DND-41 (cell line): ENCODE measurements at places on chromosomes 1 and 21.

DNA sequence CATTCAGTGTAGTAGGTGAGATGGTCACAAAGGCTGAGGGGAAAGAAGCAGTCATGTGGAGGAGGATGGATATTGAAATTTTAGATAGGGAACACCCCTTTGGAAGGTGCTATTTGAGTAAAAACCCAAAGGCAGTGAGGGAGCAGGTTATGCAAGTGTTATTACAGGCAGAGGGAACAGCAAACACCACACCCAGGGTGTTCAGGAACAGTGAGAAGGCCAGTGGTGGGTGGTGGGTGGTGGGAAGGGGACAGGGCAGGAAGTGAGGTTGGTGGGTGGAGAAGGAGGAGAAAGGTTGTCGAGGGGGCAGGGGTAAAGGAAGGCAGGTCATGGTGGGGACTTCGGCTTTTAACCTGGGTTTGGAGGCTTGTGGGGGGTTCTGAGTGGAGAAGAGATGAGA is 39.2 kb upstream of the SCMH1 start:
- no peak for DNase-seq

DNA sequence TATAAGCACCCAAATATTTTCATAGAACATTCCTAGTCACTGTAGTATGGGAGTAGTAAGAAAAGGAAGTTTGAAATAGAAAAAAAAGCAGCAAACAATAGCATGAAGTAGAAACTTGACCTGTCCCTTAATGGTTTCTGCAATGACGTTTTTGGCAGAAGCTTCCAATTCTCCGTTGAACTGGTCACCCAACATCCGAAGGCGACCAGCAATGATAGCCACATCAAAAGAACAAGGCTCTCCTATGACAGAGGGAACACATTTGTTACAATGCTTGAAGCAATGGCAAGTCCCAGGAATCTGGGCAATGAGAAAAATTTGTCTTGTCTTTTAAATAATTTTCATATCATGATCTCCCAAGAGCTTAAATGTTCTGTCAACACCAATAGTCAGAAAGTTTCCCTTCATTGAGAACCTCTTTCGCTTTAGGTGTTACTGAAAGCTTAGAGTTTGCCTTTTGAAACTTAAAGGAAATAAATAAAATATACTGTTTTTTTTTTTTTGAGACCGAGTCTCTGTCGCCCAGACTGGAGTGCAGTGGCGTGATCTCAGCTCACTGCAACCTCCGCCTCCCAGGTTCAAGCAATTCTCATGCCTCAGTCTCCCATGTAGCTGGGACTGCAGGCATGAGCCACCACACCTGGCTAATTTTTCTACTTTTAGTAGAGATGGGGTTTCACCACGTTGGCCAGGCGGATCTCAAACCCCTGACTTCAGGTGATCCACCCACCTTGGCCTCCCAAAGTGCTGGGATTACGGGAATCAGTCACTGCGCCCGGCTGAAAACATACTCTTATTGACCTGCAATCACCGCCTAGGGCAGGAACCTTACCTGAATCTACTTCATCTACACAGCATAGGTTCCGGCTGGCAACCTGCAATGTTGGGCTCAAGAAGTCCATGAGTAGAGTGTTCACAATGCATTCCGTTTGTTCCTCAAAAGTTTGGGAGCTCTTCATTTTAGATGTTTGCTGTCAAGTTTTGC is 672 bp downstream of the BCL2L15 start:
- DNase-seq: no peak

- no peak for DNase-seq
Observed at GRCh38 chr1:238582816-238583215, 692.1 kb upstream of the ZP4 start.

- no peak for DNase-seq
Observed at GRCh38 chr1:221880182-221880581, 138.3 kb upstream of the DUSP10 start.

GRCh38 chr1:114235960-114236359 is 82.3 kb upstream of the SYT6 start:
- no peak for DNase-seq

DNA sequence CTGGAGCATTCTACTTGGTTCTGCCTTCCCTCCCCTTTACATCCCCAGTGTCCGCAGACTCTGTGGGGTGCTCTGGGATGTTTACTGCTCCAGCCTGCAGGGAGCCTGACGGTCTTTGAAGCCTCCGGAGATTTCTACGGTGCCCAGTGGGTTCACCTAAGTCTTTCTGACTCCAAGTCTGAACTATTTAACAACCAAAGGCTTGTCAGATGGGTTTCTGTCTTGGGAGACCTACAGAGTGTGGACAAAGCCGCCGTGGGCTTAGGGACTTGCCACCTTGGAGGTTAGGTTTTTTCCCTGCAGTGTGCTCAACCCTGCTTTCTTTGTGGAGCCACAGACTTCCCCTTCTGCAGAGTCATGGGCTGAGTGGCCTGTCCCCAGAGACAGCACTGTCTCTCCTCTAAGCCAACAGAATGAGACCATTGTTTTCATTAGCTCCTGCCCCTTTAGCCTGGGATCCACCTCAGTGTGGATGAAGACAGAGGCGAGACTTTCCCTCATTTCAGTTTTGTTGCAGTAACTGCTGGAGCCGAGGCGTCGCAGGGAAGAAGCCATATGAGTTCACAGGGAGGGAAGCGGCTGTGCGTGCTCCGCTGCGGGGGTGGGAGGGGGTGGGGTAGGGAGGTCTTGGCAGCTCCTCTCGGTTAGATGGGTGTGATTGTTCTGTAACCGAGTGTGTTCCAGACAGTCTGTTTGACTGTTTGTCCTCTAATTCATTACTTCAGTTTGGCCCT is 120.7 kb downstream of the CNIH3 start:
- DNase-seq: no peak

DNA sequence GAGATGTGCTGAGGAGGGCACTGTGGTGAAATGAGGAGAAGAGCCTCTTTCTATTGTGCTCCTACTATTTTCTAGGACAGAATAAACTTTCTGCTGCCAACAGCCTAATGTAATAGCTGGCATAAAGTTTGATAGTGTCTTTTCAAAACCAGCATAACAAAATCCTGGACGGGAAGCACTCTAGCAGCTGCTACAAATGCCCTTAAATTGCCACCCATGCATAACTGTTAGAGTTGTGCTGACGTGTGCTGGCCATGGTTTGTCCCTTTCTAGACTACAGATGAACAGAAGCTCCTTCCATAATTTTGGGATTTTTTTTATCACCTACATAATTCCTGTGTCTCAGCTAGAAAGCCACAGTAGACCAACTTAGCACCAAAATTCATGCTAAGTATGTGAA is 88.5 kb upstream of the DEPDC1 start:
- DNase-seq: no peak

DNA sequence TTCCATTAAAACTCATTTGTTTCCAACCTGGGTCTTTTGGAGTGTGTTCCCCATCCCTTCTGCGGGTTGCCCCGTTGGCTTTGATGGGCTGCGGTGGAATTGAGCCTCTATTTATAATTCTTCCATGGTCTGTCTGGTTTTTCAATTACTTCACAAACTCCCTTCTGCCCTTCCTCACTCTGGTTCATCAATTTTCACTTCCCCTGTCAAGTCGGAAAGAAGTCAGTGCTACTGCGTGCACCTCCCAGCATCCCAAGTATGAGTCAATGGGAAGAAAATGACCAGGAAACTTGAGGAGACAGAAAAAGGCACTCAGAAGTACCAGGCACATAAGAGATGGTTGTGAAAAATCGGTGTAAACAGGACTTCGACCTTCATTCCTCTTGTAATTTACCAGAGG is 126.2 kb downstream of the KAZN start:
- DNase-seq: no peak

- DNase-seq: no peak
Observed at GRCh38 chr1:8170059-8170835, 144.1 kb upstream of the ERRFI1 start.

- DNase-seq: no peak
Observed at GRCh38 chr1:154081386-154082126, 73.3 kb downstream of the NUP210L start.

GRCh38 chr1:193270996-193271395 is 84.6 kb upstream of the B3GALT2 start:
- no peak for DNase-seq

- DNase-seq: no peak
Observed at GRCh38 chr1:72650843-72651435, 368.6 kb upstream of the NEGR1 start.

GRCh38 chr21:44454747-44455523 is at the start of gene LRRC3:
Gene LRRC3 (plus strand): TSS chr21:44455510. CDS start chr21:44456645, 1,135 bp downstream.
- DNase-seq: peak; percentile 88

DNA sequence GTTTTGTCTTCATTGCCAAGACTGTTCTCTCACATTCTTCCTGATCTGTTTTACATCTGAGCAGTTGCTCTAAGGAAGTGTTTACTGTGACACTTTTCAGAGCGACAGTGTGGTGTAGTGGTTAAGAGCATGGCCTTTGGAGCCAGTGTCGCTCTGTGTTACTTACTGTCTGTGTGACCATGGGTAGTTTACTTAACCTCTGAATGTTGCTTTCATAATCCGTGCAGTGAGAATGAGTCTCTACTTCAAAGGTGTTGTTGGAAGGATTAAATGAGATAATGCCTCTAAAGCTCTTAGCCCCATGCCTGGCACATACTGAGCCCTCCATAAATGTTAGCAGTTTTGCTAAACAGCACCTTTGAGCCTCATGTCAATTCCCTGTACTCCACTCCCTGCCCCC is 35.9 kb upstream of the ZFP69B start:
- DNase-seq: no peak

DNA sequence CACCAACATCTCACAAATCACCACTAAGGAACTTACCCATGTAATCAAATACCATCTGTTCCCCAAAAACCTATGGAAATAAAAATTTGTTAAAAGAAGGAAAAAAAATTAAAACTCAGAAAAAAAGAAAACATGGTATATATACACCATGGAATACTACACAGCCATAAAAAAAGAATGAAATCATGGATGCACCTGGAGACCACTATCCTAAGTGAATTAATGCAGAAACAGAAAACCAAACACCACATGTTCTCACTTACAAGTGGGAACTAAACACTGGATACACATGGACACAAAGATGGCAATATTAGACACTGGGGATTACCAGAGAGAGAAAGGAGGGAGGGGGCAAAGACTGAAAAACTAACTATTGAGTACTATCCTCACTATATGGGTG is 50.4 kb downstream of the ZSWIM5 start:
- no peak for DNase-seq

GRCh38 chr1:29311352-29312030 is 75.2 kb downstream of the PTPRU start:
- DNase-seq: no peak

- no peak for DNase-seq
Observed at GRCh38 chr21:46639489-46640386, 4.3 kb downstream of the PRMT2 start.

DNA sequence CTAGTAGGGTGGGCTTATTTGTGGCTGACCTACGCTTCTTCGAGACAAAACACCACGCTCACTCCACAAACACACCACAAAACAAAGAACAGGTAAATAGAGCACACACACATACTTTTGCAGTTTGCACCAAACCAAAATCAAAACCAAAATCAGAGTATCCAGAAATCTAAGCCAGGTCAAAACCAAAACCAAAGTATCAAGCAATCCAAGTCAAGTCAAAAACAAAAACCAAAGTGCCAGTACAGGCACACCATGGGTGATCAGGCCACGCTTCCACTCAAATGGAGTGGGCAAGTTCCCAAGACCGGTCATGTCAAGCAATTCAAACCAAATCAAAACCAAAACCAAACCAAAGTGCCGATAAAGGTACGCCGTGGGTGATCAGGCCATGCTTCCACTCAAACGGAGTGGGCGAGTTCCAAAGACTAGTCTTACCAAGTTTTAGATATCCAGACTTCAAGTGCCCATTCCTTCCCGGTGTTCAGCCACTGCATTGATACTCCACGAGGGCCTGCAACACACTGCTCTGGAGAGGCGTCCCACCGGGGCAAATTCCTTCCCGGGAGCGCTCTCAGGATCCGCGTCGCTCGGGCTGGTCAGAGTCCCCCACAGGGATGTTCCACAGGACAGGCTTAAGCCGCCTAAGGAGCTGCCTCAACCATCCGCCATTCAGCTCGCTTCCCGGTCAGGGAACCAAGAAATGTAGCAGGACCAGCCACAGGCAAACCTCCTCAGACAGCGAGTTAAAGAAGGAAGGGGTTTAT is 169.1 kb downstream of the CDC7 start:
- DNase-seq: no peak

DNA sequence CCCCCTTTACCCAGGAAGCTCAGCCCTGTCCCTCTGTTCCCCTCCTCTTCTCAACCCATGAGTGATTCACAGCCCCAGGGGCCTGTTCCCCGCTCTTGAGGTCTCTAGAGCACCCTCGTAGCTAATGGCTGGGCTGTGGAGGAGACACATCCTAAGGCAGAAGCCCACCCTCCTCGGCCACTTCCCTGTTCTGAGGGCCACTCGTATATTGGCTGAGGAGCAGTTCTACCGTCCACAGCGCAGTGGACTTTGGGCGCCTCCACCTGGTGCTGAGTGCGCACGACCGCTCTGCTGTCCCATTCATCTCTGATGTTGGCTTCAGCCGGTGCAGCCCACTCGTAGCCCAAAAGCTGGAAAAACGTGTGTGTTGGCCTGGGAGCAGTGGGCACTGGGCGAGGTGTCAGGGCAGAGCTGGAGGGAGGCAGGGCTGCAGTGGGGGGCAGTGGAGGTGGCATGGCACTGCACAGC is 24.5 kb upstream of the PKP1 start:
- DNase-seq: no peak

DNA sequence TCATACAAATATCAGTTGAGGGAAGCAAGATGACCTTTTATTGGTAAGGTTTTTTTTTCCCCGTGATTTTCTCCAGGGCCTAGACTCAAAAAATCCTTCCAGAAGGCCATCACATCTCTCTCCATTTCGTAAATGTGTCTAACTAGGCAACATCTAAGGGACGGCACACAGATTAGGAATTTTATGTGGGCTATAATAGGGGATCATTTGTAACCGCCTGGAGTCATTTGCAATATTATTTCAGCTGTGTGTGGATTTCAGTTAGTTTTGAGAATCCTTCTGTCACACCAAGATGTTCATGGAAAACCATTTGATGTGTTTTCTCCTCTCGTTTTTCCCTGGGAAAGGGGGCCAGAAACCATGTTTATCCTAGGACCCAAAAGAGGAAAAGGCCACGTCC is 63.1 kb downstream of the ATP5PO start:
- no peak for DNase-seq
